Breast epithelium (tissue), 4 donors: ENCODE measurements at places on chromosomes 11 and 22.

- no peaks in the 10 kb centered on the region for H3K36me3 ChIP-seq
- no peaks in the 10 kb centered on the region for H3K4me1 ChIP-seq
These were observed 28.0 kb upstream of the OR8B8 start for GRCh38 chr11:124473476-124473875.

DNA sequence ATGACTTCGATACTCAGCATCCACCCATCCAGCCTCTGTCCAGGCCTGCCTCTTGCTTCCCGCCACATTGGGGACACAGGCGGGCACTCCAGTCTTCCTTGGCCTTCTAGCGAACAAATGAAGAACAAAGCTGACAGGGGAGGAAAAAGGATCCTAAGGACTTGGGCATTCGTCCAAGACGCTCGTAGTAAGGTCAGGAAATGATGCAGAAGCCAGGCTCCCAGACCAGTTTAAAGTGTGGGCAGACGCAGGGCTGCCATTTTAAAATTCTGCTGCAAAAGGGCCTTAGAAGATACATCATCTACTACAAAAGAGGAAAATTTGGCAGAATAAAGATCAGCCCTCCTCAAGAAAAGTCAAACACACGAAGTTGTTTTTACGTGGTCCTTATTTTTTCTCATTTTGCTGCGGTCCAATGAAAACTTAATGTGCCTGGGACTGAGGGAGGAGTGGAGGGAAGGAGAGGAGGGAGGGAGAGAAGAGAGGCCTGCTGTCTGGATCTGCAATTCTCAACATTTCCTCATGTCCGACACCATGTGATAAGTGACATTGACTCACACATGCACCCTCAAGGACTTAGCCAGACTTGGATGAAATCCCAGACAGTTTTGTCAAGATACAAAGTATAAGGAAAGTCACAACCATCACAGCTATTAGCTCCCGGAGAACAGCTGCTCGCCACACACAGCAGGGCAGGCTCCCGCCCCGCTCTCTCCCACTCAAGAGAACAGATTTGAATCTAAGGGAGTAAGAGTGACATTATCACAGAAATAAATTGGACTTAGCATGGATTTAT, 5.7 kb downstream of the DNAL4 start:
- no peak overlapping the region for H3K4me3 ChIP-seq
- no peak for DNase-seq
- peak overlapping the region; percentile 77 for H3K27ac ChIP-seq
- H3K4me1 ChIP-seq: peaks cover 8% of the 10 kb centered on the region
- H3K27me3 ChIP-seq: no peaks in the 10 kb centered on the region

GRCh38 chr11:134388590-134388989, 23.5 kb downstream of the B3GAT1 start:
- H3K27ac ChIP-seq: no peak overlapping the region
- H3K36me3 ChIP-seq: no peaks in the 10 kb centered on the region
- no peak overlapping the region for H3K4me3 ChIP-seq
- no peak for DNase-seq
- H3K4me1 ChIP-seq: no peaks in the 10 kb centered on the region
- peaks cover 4% of the 10 kb centered on the region for H3K27me3 ChIP-seq

DNA sequence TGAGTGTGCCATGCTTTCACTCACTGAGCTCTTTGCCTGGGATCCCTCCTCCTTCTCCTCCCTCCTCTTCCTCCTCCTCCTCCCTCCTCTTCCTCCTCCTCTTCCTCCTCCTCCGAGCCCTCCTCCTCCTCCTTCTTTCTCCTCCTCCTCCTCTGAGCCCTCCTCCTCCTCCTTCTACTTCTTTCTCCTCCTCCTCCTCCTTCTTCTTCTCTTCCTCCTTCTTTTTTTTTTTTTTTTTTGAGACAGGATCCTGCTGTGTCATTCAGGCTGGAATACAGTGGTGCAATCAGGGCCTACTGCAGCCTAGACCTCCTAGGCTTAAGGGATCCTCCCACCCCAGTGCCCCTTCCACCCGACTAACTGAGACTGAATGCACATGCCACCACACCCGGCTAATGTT, 62.3 kb downstream of the DEUP1 start:
- H3K27me3 ChIP-seq: no peaks in the 10 kb centered on the region
- H3K27ac ChIP-seq: no peak overlapping the region
- DNase-seq: no peak
- H3K4me1 ChIP-seq: no peaks in the 10 kb centered on the region
- no peaks in the 10 kb centered on the region for H3K36me3 ChIP-seq
- no peak overlapping the region for H3K4me3 ChIP-seq

DNA sequence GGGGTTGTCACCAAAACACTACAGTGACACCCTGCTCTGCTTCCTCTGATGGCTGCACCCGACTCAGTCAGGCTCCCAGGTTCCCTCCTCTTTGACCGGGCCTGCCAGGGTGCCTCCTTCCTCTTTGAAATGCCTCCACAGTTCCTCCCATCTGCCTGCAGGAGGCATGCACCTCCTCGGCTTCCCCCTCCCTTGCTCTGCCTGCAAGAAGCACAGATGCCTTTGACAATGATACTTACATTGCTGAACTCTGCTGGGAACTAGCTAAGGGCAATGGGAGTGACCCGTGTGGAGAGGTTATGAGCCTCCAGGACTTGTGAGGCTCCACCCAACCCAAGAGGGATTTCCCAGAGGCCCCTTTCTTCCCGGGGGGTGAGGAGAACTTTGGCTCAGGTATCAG, 674.1 kb downstream of the OPCML start:
- DNase-seq: no peak
- no peak overlapping the region for H3K27ac ChIP-seq
- no peaks in the 10 kb centered on the region for H3K4me1 ChIP-seq
- H3K27me3 ChIP-seq: no peaks in the 10 kb centered on the region
- no peak overlapping the region for H3K4me3 ChIP-seq

- DNase-seq: peak; percentile 65
- no peaks in the 10 kb centered on the region for H3K27me3 ChIP-seq
- H3K27ac ChIP-seq: peak overlapping the region; percentile 99
- peaks cover 21% of the 10 kb centered on the region for H3K4me1 ChIP-seq
- H3K4me3 ChIP-seq: peak overlapping the region; percentile 71
These were observed 39.8 kb downstream of the IL18BP start for GRCh38 chr11:72038491-72038890.

DNA sequence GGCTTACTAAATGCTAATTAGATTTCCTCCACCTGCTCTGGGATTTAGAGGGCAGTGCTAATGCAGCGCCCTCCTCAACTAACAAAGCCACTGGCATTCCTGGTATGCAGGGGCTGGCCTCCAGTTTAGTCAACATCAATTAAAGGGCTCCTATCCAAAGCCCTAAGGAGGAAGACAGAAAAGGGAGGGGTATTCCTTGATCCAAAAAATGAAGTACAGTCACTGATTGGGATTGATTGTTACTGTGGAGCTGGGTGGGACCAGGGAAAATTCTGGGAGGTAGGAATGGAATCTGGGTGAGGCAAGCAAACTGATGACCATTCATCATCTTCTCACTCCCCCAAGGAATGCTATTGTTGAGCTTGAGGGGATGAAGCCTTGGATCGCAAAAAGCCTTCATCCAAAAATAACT, 52.2 kb downstream of the GAB2 start:
- H3K36me3 ChIP-seq: no peaks in the 10 kb centered on the region
- H3K4me1 ChIP-seq: no peaks in the 10 kb centered on the region
- H3K27me3 ChIP-seq: no peaks in the 10 kb centered on the region
- H3K27ac ChIP-seq: peak overlapping the region; percentile 38

GRCh38 chr11:101456812-101457211, 127.0 kb downstream of the TRPC6 start:
- H3K4me3 ChIP-seq: no peak overlapping the region
- DNase-seq: no peak
- H3K27me3 ChIP-seq: no peaks in the 10 kb centered on the region

DNA sequence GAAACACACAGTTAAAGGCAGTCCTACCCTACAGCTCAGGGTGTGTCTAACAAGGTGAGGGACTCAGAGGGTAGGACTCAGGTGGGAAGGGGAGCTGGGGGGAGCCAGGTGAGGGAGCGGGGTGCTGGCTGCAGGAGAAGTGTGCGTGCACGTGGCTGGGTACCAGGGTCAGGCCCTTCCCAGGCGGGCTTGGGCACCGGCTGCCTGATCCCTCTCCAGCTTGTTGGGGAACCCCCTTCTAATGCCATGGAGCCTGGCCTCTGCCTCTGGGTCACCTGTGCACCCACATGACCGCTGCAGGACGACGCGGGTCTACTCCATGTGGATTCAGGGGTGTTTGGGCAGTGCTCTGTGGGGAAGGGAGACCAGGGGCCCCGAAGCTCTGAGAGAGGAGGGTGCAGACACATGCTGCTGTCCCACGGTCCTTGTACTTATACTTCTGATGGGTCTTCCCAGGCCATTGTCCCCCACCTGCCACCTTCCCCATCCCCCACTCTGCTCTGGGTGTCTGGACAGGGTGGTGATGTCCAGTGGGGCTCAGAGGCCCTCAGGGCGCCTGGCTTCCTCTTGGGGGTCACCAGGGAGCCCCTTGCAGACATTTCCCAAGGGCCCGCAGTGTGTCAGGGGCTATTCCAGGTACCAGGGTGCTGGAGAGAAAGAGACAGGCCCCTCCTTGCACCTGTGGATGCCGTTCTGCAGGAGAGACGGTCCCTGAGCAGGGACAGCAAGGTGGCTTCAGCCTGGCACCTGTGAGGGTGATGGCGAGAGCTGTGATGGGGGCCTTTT, 10.4 kb upstream of the MRGPRD start:
- peak; percentile 31 for DNase-seq
- H3K4me1 ChIP-seq: no peaks in the 10 kb centered on the region
- H3K36me3 ChIP-seq: no peaks in the 10 kb centered on the region
- no peak overlapping the region for H3K4me3 ChIP-seq

DNA sequence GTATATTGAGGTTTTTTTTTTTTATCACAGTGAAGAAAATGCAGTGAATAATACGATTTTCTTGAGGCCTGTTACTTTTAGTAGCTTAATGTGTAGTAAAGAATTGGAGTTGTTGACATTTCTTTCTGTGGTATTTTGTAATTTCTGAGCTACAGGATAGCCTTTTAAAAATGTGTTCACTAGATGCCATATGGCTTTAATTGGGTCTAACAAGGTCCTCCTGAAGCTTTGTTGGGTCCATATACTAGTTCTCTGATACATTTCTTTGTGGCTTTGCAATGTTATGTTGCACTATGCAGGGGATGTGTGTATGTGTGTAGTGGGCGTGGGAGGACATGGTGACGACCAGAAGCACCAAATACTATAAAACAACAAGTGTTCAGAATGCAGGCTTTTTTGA, 25.1 kb downstream of the FBXO7 start:
- H3K36me3 ChIP-seq: no peaks in the 10 kb centered on the region
- H3K4me1 ChIP-seq: no peaks in the 10 kb centered on the region

DNA sequence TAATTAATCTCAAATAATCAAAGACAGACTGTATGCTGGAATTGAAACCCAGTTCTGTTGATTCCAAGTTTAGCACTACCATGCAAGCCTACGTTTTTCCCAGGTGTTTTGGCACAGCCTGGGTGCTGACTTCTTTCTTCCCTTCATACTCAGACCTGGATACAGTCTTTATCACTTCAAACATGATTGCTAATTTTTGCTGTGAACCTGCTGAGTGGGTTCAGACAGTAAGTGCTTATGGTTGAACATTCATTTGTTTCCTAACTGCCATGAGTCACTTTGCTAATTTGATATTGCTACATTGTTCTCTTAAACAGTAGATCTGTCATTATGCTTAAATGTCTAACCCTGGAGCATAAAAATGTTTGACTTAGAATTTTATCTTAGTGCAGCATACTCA, 12.2 kb downstream of the PAAF1 start:
- H3K36me3 ChIP-seq: no peaks in the 10 kb centered on the region
- no peaks in the 10 kb centered on the region for H3K4me1 ChIP-seq
- no peak overlapping the region for H3K27ac ChIP-seq
- DNase-seq: no peak
- H3K4me3 ChIP-seq: no peak overlapping the region
- no peaks in the 10 kb centered on the region for H3K27me3 ChIP-seq

DNA sequence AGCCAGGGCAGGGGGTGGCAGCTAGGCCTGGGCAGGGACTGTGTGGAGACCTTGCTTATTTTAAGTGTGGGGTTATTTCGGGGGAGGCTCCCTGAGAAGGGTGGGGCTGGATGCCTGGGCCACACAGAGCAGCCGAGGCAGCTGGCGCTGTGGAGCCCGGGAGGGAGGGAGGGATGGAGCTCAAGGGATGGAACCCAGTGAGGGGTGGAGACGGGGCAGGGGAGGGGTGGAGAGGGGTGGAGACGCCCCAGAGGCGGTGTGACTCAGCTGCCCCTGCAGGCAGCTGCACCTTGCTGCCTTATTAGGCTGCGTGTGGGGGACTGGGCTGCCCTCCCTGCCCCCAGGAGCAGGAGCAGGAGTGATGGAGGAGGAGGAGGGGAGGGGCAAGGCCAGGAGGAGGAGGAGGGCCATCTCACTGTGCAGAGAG, 9.8 kb upstream of the TSSC4 start:
- H3K27me3 ChIP-seq: no peaks in the 10 kb centered on the region
- no peaks in the 10 kb centered on the region for H3K36me3 ChIP-seq
- H3K27ac ChIP-seq: peak overlapping the region; percentile 69
- H3K4me3 ChIP-seq: no peak overlapping the region
- peaks cover 48% of the 10 kb centered on the region for H3K4me1 ChIP-seq
- DNase-seq: no peak

DNA sequence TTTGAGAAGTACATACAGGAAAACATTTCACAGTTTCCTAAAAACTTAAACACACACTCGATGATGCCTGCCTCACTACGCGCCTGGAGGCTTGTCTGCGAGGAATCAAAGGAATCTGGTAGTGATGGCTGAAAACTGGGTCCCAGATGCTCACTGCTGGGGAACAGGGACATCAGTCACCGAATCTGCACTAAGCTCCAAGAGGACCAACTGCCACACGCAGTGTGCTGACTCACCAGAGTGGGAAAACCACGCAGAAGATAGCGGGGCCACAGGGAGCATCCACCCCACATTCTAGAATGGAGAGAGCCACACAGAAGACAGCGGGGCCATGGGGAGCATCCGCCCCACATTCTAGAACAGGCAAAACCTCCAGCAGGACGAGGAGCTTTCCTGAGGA, 24.3 kb upstream of the MOB2 start:
- no peaks in the 10 kb centered on the region for H3K36me3 ChIP-seq
- no peak overlapping the region for H3K27ac ChIP-seq
- no peaks in the 10 kb centered on the region for H3K27me3 ChIP-seq
- peaks cover 8% of the 10 kb centered on the region for H3K4me1 ChIP-seq

- H3K4me3 ChIP-seq: peak overlapping the region; percentile 79
- H3K27ac ChIP-seq: peak overlapping the region; percentile 98
- peaks cover 25% of the 10 kb centered on the region for H3K4me1 ChIP-seq
- peak; percentile 86 for DNase-seq
- H3K36me3 ChIP-seq: no peaks in the 10 kb centered on the region
These were observed 36.1 kb downstream of the LIMK2 start for GRCh38 chr22:31248138-31248745.
